Brain microvascular endothelial cell (primary cell): ENCODE measurements at places on chromosomes 2 and 18.

GRCh38 chr2:226721541-226721940, 78.1 kb downstream of the IRS1 start:
- no peak for DNase-seq

DNA sequence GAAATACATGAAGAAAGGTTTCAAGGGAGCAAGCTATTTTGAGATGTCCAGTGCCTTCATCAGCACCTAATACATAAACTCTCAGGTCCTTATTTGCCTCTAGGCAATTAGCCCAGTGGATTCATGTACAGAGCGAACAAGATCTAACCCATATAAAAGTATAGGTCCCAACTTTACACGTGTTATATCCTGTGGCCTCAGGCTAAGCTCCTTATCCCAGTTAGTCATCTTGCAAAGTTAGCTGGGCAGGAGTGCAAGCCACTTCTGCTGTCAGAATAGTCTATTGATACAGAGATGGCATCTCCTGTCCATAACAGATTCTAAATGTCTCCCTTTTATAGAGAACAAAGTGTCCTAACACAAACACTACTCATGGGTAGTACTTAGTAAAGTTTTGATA, 203.9 kb upstream of the PIK3C3 start:
- DNase-seq, result no peak

DNA sequence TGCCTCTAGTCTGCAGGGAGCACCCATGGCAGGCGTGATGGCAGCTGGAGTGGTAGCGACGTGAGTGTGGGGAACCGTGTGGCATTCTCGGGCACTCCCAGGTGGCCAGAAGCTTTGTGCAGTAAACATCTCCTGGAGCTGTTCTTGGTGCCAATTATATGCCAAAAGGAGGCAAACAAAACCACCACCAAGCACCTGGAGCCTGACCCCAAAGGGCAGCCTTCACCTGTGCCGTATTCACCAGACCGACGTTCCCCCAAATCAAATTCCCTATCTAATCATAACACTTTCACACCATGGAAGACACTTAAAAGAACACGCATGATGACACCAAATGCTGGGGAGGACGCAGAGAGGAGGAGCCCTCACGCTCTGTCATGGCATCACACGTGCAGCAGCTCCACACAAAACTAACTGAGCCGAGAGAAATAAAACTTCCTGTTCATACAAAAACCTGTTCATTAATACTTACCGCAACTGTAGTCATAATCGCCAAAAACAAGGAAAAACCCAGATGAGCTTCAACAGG, 123.6 kb downstream of the EIPR1 start:
- no peak for DNase-seq

DNA sequence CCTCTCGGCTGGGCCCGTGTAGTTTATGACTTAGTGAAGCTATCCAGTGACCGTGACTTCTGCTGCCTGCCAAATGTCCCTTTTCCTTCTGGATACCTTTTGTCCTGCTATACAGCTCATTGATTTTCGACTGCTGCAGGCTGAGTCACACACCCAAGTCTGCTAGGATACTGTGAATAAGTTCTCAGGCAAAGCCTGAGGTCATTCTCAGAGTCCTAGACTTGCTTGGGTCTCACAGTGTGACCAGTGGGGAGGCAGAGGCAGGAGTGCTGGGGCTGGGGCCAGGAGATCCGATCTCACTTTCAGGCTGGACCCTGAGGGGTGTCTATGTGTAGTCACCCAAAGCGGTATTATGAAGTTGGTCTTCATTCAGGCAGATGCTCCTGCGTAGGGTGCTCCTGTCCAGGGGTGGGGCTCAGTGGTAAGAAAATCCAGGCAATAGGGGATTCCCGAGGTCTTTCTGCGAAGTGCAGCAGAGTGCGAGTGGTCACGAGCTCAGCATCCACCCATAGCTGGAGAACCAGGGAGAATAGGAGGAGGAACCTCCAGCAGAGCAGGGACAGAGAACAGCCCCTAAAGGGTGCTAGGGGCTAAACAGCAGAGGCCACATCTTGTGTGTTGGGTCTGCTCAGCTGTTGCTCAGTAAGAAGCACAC, 268.6 kb upstream of the NCKAP5 start:
- no peak for DNase-seq

DNA sequence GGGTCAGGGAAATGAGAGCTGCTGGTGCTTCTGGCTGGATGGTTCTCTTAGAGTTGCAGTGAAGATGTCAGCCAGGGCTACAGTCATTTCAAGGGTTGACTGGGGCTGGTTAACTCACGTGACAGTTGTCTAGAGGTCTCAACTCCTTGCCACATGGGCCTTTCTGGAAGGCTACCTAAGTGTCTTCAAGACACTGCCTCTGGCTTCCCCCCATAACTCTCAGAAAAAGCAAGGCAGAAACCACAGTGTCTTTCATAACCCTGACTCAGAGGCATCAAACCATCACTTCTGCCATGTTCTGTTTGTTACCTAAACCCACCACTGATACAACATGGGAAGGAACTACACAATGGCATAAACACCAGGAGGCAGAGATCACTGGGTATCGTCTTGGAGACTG, 828.9 kb downstream of the EPHA4 start:
- DNase-seq, result no peak

DNA sequence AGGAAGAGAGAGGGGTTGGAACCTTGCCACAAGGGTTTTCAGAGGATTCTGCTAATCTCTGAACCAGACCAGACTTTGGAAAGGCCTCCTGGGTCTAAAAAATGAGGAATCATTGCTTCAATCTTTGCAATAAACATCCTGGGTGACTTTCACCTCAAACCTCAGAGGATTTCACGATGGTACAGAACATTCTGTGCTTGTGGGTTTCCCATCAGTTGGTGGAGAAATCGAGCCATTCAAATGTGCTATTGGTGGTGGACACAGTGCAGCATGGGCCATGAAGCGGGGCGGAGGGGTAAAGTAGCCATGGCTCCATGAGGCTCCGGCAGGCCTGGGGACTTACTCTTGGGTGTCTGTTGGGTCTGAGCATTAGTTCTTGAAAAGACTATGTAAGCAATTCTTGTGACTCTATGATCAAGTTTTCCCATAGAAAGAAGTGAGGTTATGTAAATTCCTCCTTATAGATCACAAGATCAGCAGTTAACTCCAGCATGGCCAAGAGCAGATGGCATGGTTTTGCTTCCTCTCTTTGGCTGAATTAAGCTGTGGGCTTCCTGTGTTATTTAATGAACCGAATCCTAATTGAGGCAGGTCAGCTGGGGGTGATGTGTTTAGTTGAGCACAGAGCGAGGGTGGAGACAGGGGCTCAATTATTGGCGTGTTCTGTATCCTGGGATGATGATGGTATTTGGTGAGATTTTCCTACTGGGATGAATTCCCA, 1.9 kb upstream of the IL1R2 start:
- DNase-seq, result no peak

DNA sequence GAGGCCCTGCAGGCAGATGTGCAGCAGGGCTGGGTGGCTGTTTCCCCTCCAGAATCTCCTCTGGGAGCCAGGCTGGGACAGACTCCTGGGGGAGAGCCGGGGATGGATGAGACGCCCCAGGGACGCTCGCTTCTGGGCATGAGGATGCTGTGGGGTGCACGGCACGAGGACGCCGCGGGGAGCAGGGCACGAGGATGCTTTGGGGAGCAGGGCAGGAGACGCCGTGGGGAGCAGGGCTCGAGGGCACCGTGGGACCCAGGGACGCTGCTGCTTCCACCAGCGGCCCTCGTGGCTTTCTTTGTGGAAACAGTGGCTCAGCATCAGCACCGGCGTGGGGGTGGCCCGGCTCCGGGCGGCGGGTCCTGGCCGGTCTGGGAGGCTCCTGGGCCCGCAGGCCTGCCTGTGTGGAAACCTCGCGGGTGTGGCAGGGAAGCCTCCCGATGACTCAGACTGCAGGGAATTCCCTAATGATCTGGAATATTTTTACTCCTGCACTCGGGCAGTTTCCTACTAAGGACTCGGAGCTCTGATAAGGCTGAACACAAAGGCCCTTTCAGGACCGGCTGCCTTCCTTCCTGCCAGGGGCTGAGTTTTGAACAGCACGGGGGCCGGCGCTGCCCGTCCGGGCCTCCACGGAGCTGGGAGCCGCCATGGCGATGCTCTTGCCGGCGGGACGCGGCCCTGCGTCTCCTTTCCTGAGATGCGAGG, 62.6 kb downstream of the NFATC1 start:
- DNase-seq, result peak; percentile 68

- DNase-seq, result no peak
These were observed 65.1 kb downstream of the SRBD1 start for GRCh38 chr2:45545943-45546342.
